NCI-H187 treated with DMSO at 0.1 percent for 48 hours (cell line): ENCODE measurements at places on chromosomes 5 and 9.
A peak's percentile ranks its signal among the peaks of the same experiment; 100 is the strongest.

DNA sequence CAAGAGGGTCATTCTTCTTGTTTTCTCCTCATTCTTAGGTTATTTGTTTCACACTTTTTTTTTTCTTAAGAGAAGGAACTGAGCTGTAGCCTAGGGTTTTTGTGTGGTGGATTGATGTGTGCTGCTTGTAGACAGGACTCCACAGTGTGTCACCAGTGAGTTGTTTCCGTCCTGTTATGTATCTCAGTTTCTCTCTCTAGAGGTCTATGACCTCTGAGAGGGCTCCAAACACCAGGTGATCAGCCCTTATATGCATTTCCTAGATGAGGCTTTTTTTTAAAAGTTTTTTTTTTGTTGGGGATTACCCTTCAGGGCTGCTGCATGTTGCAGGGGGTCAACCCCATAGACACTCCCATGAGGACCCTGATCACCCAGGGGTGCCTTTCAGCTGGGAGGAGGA is 124.2 kb upstream of the MAST4 start:
- DNase-seq: no peak

DNA sequence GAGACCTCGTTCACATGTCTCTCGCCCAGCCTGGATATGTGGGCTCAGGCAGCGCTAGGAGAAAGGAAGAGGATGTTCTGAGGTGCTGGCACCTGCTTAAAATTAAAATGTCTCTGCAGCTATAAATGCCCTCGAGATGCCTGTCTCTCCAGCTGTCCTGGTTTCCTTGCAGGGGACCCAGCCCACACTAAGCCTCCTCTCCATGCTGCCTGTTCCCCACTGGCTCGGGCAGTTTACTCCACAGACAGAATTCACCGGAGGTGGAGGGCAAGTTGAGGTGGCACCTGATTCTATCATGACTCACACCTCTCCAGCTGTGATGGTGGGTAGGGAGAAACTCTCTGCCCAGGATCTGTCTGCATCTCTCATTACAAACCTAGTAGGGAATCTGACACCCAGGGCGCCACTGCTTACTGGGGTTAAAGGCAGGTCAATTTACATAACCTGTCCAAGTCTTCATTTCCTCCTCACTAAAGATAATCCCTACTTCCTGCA is 420.9 kb downstream of the SPOCK1 start:
- DNase-seq: no peak

DNA sequence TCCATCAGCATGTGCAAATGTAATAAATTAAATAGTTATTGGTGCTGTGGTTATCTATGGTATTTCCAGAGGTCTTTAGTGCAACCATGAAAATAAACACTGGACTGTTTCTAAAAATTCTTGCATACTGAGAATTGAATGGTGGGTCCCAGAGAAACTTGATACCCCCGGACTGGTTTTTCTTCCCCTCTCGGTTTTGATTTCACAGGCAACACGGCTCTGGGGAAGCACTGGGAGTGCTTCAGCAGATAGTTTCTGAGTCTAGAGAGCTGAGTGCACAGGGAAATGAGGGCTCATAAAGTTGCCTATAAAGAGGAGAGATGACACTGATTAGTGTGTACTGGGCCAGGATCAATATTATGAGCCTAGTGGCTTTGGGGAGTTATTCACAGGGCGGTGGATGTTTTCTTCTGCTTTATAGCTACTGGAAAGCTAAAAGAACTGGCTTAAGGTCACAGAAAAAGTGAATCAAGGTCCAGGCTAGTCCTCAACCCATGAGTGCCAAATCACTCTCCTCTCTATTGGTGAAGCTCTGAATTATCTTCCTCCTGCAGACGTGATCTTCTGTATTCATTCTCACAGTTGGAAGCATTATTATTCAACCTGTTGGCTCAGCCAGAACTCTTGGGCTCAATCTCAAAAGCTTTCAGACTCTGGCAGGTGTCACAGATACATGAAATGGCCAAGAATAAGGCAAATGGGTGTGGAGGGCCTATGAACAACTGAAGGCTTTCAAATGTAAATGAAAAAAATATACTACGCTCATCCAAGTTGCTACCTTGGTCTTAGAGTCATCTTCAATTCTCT is 170.2 kb upstream of the HMHB1 start:
- DNase-seq: no peak

DNA sequence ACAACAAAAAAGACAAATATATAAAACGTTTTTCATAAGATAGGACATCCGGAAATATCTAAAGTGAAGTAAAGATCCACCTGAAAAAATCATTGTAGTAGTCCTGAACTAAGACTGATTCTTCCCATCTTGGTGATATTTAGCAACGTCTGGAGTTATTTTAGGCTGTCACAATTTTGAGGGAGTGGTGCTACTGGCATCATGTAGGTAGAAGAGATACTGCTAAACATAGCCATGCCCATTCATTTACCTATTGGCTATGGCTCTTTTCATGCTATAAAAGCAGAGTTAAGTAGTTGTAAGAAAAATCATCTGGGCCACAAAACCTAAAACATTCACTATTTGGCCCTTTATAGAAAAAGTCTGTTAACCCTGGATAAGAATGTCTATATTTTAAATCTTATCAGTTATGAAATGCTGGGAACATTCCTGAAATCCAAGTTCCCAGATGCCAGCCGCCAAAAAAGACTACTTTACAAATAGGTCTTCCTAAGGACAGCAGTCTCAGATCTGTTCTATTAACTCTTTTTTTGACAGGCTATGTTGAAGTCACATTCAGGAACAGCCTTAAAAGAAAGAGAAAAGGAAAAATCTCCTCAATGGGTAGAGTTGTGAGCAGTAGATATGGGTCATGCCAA is 27.0 kb downstream of the RAPGEF6 start:
- no peak for DNase-seq

DNA sequence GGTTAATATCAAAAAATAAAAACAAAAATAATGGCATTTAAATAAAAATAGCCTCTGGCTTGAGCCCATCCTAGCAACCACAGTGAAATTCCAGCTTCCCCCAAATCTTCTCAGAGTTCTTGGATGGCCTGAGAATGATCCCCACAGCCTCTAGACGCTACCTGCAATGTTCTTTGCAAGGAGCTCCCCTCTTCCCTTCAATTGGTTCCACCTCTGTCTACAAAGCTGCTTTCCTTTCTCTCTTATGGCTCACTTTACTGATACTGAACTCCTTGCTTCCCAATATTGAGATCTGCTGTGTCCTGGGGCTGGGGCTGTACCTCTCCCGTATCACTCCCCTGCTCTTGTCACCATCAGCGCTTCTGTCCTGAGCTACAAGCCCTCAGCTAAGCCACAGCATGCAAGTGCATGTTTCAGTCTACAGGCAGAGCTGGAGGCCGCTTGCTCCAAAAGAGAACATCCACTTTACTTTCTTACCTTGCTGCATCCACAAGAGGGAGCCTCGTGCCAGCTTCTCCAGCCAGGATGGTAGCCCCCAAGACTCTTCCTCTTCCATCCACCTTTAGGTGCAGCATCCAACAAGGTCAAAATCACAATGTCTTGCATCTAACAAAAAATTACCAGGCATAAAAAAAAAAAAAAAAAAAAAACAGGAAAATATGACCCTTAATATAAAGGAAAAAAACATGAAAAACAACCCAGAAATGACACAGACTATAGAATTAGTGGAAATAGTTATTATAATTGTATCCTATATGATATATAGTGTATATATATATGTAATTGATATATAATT is 57.4 kb upstream of the PRSS3 start:
- DNase-seq: no peak

- DNase-seq: peak; percentile 3
Measured at GRCh38 chr9:32378993-32379729, 5.3 kb upstream of the ACO1 start.

- no peak for DNase-seq
Measured at GRCh38 chr9:115636596-115636995, 517.0 kb upstream of the PAPPA start.
